ENCODE measurements at places on chromosomes 5 and 9.

DNA sequence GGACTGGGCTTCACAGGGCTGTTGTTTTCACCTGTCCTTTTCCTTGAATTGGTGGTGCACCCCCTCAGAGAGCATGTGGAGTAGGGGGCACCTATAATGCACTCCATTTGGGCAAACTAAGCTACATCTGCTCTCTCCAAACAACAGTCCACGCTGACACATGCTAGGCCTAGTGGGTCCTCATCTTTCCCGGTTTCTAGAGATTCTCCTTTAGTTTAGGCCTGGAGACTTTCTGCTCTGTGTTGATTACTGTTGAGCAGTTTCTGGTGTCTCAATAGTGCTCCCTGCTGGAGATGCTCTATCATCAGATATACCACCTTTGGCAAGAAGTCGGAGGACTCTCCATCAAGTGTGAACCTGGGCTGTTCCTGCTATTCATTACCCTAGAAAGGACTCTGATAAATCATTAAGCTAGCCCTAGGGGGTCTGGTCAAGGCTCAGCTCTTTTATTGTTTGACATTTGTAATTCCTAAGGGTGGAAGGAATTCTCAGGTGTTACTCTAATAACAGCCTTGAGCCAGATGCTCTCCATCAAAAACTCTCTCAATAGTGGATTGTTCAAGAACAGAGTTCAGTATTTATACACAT lies 64.0 kb upstream of the FYB1 start:
- peak; percentile 20 for DNase-seq

DNA sequence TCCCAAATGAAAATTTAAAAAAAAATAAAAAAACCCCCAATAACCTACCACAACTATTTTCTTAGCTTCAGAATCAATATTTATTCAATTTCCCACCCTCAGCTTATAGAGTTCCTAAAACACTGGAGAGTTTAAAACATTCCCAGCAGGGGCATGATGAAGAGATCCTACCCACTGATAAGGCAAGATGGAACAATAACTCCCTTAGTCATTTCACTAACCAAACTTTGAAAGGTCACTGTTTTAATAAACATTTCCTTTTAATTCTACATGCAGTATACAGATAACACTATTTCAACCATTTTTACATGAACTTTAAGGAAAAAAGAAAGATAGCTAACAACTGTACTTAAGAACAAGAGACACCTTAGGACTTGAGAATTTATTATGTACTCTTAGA lies 34.9 kb upstream of the ACOT12 start:
- DNase-seq: no peak

- DNase-seq: no peak
These were observed 6.5 kb downstream of the CKMT2 start for GRCh38 chr5:81239613-81240012.

DNA sequence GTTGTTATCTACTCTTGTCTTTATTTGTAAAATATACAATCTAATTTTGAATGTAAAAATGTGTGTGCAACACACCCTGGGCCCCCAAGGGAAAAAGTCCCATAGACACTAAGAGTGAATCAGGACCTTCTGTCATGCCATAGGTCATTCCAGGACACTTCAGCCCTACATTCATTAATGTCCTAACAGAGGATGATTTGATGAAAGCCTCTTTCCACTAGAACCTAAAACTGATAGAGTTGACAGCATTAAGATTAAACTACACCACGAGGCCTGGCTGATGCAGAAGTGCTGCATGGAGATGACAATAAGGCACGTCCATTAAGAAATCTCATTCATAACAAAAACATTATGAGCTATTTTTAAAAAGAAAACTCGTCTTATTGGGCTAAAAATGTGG lies 46.2 kb downstream of the FRMD3 start:
- DNase-seq: no peak

DNA sequence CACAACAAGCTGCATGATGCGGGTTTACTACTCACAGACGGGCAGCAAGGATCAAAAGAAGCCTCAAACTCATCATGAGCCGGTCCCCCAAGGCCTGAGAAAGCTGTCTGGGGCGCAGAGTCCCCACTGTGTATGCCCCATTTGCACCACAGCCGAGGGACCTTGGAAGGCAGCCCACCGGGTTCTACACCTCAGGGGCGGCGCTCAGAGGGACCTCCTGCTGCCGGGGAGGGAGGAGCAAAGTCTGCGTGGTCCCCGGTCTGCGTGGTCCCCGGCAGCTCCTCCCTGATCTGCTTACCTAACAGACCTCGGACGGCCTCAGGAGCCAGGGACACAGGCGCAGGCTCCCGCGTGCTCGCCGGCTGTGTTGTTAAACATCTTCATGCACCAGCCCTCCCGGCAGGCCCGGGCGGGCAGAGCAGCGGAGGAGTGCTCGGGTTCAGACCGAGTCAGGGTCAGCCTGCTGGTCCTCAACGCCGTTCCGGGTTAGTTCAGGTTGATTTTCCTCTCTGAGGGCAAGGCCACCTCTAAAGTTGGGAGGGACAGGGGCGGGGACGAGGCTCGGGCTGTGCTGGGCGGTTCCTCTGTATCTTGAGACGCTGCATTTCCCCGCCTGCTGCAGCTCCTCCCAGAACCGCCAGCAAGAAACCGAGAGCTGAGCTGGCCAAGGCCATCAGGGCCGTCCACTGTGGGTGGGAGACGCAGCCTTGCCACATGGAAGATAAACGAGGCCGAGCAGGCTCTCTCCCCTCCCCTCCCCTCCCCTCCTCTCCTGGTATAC lies 74.6 kb downstream of the MRPL36 start:
- DNase-seq: no peak

GRCh38 chr9:123322273-123323195 lies 33.5 kb upstream of the CRB2 start:
- peak; percentile 29 for DNase-seq

GRCh38 chr5:77778881-77779438 lies 2.8 kb upstream of the TBCA start:
- no peak for DNase-seq

- no peak for DNase-seq
These were observed 39.7 kb downstream of the FABP6 start for GRCh38 chr5:160269017-160269416.

DNA sequence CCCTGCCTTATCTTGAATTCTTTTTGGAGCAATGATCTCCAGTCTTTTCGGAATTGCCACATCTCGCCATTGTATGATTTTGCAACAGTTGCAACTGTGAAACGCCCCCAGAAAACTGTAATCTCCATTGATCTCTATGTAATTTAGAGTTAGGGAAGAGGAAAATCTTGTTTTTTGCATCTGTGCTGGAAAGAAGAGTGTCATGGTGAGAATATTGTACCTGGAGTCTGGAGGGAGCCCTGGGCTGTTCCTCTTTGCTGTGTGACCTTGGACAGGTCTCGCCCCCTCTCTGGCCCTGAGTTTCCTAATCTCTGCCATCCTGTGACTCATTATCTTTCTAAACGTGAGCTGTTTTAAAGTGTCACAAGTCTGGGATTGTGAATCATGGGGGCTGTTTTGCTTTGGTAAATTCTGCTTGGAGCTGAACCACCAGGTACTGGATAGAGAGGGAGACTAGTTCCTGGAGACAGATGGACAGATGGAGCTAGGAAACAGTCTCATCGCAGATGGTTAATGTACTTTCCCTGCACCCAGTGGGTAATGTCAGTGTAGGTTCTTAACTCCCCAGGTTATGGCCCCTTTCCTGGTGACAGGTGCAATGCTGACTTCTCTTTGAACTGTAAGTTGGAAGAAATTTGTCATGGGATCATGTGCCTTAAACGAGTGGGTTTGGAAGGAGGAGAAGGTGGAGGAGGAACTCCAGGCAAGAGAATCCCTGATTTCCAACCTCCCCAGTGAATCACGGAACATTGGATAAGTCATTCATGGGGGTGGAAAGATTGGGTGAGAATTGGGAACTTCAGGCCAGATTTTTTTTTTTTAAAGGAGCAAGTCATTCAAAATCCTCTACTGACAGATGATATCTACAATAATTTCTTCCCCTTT lies 19.6 kb downstream of the PPARGC1B start:
- no peak for DNase-seq

- no peak for DNase-seq
These were observed 63.8 kb downstream of the GHR start for GRCh38 chr5:42487077-42487476.

DNA sequence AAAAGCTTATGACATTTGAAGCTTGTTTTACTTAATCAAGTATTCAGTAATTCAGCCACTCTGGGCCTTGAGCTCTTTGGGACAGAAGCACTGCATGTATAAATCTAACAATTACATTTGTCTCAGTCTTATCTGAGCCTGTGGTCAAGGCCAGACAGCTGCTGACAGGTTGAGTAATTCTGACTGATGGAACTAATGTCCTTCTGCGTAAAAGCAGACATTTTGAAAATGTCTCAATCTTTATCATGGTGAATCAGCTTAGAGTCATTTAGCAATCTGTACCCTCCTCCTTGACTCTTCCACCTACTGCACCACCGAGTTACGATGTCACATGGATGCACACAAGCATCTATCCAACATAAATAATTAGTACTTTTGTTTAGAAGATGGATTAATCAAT lies 400.0 kb downstream of the ARRDC3 start:
- DNase-seq: no peak

DNA sequence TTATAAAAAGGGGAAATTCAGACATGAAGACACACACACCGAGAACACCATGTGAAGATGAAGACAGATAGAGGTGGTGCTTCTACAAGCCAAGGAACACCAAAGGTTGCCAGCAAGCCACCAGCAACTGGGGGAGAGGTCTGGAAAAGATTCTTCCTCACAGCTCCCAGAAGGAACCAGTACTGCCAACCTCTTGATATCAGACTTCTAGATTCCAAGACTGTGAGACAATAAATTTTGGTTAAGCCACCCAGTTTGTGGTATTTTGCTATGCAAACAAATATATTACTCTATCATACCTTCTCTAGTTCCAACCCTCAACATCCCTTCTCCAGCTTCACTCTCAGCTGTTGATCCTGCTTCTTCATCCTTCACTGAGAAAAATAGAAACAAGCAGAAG lies 451.1 kb downstream of the EBF1 start:
- no peak for DNase-seq

DNA sequence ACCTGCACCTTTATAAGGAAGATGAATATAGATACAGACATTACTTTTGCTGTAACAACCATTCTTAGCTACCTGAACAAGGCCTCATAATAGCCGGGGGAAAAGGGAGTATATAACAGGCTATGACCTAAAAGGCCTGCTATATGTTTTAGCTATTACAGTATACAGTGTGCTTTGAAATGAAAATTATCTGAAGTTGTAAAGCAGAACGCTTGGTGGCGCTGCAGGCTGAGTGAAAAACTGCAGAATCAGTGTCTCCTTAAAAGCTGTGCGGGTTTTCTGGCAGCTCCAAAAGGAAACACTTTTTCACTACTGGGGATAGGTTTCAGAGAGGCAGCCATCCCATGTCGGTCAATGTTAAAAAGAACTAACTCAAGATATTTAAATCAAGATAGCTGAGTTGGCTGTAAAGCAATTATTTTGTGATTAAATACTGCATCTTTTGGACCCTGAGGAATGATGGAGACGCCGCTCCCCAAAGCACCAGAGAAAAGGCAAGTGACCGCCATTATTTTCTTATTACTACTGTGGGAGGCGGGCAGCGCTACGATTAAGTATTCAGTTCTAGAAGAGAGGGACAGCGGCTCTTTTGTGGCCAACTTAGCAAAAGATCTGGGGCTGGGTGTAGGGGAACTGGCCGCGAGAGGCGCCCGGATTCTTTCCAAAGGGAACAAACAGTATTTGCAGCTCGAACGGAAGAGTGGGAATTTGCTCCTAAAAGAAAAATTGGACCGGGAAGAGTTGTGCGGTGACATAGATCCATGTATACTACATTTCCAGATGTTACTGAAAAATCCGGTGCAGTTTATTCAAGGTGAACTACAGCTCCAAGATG lies 5.9 kb downstream of the PCDHB6 start:
- no peak for DNase-seq

GRCh38 chr9:109139851-109140250 lies 20.1 kb upstream of the TMEM245 start:
- DNase-seq: no peak

DNA sequence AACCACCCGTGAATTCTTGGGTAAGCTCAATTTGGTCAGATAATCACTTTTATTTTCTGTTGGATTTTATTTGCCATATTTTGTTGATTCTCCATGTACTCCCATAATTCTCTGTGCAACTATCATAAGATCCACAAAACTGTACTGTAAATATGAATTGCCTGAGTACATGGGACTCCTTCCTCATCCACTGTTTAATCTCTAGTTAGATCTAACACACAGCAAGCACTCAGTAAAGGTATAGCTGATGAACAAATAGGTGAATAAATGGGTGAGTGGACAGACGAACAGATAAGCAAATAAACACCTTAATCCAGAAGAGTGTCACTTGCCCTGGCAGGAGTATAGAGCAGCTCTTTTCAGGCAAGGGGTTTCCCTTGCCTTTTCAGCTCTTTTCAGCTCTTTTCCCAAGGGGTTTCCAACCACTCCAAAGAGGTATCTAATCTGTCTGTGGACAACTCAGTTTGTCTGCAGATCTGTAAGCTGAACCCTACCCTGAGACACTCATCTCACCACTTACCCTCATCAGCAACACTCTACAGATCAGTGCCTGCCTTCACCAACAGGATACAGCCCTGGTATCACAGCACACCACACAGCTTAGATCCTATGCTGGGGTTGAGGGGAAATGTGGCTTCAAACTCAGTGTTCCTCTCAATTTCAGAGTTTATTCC lies 51.2 kb downstream of the SIL1 start:
- no peak for DNase-seq

DNA sequence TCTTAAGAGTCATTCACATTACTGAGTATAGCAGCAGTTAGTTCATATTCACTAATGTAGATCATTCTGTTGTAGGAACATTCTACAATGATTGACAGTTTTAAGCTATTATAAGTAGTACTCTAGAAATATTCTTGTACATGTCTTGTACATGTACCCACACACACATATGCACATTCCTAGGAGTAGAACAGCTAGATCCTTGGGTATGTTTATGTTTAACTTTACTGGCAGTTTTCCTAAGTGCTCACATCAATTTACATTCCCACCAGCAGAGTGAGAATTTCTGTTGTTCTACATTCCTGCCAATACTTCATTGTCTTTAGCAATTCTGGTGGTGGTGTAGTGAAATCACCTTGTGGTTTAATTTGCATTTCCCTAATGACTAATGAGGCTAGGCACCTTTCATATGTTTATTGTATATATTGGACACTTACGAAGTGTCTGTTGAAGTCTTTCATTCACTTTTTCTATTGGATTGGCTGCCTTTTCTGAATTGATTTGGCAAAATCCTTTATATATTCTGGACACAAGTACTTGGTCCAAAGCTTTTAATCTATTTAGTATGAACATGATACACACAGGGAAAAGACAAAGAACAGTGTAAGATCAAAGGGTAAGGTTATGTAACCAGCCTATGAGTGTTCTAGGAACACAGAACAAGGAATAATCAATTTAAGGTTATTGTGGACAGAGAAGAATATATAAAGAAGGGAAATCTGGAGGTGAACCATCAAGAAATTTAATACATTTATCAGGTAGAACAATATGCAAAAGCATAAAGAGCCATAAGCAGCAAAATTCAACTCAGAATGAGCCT lies 95.6 kb downstream of the MLLT3 start:
- DNase-seq: no peak

Measured in stimulated activated CD4-positive, alpha-beta T cell treated with anti-CD3 and anti-CD28 coated beads, Interleukin-1b, Interleukin-23, amount 100 ng/mL, for 24 hours (primary cell).